CD4-positive, alpha-beta T cell (primary cell): ENCODE measurements at places on chromosomes 2 and 18.

- DNase-seq, result no peak
Observed at GRCh38 chr2:120499784-120500495, 154.0 kb downstream of the INHBB start.

DNA sequence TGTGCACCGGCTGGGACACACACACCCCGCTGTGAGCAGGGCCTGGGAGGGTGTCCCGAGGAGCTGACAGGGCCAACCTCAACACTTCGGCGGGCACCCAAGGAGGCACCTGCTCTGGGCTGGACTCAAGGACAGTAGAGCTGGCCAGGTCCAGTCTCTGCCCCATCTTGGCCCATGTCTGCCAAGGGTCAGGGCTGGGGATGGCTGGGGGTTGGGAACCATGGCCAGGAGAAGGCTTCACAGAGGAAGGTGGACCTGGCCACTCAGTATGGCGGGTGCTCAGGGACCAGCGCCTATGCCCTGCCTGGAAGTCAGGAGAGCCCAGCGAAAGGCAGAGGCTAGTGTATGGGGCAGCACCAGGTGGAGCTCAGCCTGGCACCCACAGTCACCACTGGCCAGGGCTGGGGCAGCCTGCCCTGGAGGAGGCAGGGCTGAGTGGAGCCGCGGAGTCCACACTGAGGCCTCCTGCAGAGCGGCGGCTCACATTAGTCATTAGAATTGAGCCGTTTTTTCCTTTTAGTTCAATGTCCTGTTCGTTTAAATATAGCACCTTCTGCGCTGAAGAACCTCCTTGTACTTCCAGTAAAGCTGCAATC is 4.2 kb downstream of the ERFE start:
- DNase-seq, result no peak

DNA sequence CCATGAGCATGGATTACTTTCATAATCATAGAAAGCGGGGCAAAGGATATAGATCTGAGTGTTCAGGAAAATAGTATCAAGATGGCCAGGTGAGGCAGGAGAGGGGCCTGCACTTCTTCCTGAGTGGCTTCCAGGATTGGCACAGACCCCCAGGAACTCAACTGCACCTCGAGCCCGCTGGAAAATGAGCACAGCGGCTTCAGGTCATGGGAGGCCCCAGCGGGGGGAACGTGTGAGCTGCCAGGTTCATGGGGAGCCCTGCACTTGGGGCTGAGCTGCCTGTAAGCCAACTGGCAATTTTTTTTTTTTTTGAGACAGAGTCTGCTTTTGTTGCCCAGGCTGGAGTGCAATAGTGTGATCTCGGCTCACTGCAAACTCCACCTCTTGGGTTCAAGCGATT is 81.5 kb upstream of the ODC1 start:
- no peak for DNase-seq

- no peak for DNase-seq
Observed at GRCh38 chr2:27800856-27801255, 29.3 kb downstream of the MRPL33 start.

GRCh38 chr2:127683056-127683455 is 7.7 kb upstream of the LIMS2 start:
- DNase-seq, result no peak

DNA sequence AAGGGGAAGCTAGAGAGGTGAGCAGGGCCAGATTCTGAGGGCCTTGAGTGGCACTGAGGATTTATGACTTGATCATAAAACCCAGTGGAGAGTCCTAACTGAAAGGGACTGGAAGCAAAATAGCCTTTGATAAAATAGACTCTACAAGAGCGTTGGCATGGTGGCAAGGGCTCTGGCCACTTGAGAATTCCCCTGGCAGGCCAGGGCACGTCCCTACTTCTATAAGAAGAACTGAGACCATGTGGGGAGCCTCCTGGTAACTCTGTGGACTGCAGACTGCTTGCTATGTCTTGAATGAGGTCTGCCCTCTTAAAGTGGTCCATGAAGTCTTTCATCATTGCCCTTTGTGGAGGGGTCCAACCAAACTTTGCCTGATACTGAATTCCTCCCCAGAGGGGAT is 324.8 kb downstream of the ALK start:
- DNase-seq, result no peak

GRCh38 chr2:61775956-61776570 is 77.8 kb downstream of the FAM161A start:
- DNase-seq, result no peak

DNA sequence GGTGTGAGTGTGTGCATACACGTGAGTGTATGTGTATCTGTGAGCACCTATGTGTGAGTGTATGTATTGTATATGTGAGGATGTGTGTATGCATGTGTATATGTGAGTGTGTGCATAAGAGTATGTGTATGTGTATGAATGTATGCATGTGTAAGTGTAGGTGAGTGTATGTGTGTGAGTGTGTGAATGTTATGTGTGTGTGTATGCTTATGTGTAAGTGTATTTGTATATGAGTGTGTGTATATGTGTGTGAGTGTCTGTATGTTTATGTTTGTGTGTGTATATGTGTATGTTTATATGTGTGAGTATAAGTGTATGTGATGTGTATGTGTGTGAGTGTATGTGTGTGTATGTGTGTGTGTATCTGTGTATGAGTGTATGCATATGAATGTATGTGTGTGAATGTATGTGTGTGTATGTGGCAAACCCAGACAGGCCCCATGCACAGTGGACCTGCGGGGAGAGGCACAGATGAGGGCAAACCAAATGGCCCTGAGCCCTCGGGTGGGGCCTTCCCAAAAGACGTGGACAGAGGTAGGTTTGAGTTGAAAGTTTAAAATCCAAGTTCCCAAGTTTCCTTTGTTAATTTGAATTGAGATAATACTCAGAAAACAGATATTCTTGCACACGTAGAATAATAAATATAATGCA is 51.5 kb downstream of the EDAR start:
- no peak for DNase-seq

DNA sequence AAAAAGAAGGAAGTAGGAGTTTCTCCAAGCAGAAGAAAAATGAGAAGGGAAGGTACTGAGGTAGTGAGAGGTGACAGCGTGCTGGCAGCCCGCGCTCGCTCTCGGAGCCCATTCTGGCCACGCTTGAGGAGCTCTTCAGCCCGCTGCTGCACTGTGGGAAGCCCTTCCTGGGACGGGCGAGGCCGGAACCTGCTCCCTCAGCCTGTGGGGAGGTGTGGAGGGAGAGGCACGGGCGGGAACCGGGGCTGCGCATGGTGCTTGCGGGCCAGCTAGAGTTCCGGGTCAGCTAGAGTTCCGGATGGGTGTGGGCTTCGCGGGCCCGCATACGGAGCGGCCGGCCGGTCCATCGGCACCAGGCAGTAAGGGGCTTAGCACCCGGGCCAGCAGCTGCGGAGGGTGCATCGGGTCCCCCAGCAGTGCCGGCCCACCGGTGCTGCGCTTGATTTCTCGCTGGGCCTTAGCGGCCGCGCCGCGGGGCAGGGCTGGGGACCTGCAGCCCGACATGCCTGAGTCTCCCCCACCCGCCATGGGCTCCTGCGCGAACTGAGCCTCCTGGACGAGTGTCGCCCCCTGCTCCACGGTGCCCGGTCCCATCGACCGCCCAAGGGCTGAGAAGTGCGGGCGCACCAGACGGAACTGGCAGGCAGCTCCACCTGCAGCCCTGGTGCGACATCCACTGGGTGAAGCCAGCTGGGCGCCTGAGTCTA is 11.1 kb upstream of the CYS1 start:
- DNase-seq, result peak; percentile 22

DNA sequence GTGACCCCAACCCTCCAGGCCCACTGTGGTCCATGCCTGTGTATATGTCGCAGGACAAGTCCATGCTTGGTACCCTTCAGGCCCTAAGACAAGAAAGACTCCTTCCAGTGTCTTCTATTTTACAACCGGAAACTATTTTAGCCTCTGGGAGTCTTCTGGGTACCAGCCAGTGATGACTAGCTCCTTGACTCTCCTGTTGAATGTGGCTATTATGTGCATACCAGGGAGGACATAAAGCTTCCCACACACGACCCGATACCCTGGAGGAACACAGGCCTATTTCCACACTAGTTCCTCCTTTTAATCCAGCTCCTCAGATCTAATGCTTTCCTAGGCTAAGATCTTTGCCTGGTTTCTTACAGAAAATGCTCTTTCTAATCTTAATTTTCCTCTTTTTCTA is 178.1 kb downstream of the NCKAP5 start:
- DNase-seq, result no peak

DNA sequence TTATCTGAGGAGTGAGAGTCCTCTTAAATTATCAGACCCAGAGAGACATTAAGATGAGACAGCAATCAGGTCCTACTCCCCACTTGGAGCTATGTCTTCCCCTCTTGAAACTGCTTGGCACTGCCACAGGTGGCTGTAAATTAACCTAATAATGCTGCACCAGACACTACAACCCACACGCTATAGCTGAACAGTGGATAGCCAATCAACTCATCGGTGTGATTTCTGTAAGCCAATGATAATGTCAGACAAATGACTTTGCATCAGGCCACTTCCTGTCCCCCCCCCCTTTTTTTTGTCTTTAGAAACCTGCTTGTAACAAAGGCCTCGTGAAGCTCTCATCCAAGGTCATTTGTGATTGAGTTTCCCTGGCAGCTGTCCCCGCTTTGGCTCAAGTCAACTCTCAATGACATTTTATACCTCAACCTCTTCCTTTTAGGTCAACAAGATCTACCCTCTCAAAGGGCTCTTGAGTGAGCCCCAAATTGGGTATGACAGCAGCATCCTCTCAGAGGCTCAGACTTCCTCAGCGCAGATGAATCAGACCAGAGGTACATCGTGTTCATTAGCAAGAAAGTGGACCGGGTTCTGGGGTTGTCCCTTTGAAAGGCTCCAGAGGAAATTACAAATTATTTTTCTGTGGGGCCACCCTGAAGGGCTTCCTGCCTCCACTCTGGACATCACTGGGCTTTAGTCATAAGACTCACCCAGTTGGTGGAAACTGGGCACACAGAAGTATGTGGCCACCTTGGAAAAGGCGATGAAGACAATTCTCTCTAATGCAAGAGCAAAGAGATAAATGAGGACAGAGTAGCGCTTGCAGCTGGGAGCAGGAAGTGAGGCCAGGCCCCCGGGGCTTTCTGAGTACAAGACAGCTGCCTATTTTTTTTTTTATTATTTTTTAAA is 73.6 kb downstream of the COPS8 start:
- DNase-seq, result no peak

- no peak for DNase-seq
Observed at GRCh38 chr2:201821080-201821479, 14.7 kb downstream of the CDK15 start.

DNA sequence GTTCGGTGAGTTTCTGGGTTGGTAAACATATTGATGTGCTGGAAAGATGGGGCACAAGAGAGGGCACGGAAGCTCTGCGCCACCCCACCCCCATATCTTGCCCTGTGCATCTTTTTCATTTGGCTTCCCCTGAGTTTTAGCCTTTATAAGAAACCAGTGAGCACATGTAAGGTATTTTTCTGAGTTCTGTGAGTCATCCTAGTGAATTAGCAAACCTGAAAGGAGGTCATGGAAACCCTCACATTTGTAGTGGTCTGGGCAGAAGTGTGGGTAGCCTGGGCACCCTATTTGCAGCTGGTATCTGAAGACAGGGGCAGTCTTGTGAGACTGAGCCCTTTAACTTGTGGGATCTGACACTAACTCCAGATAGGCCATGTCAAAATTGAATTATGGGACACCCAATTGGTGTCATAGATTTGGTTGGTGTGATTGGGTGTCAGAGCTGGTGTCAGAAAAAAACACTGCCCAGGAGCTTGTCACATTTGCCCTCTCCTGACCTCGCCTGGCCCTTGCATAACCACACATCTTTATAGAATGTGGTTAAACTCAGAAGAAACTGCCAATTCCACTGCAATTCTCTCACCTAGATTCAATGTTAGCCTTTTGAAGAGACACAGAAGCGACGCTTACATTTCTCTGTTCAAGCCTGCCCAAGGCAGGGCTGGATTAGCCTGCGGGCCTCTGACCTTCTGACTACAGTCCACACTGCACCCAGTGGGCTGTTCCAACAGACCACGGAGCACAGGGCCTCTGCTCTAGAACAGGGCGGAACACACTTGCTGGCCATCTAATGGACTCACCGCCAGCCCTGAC is 12.0 kb upstream of the GALM start:
- DNase-seq, result peak; percentile 35

- no peak for DNase-seq
Observed at GRCh38 chr18:59633317-59633716, 63.9 kb downstream of the CCBE1 start.

DNA sequence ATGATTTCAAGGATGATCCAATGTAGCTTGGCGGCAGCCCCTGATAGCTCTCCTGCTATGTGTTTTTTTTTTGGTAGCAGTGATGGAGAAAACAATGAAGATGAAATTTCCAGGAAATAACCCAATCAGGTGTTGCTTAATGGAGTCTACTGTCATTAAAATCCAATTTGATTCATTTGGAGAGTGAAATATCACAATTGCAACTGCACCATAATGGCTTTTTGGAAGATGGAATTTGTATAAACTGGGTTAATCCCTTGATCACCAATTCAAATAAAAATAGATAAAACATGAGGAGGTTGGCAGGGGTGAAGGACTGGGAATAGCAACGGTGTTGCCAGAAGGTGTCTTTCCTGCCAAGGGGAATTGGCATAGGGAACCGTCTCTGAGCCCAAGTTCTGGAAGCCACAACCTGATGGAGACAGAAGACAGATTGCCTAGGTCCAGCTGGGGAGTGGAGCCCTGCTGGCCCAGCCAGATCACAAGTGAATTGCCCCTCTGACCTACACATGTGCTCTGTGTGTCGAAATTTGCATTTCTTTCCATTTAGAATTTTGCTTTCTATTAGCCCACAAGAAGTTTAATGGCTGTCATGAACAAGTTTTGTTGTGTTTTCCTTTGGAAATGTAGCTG is 170.3 kb upstream of the SPRED2 start:
- DNase-seq, result no peak

GRCh38 chr18:56257205-56257604 is 381.2 kb downstream of the TXNL1 start:
- no peak for DNase-seq

- DNase-seq, result no peak
Observed at GRCh38 chr2:16707014-16707623, 41.5 kb upstream of the CYRIA start.

DNA sequence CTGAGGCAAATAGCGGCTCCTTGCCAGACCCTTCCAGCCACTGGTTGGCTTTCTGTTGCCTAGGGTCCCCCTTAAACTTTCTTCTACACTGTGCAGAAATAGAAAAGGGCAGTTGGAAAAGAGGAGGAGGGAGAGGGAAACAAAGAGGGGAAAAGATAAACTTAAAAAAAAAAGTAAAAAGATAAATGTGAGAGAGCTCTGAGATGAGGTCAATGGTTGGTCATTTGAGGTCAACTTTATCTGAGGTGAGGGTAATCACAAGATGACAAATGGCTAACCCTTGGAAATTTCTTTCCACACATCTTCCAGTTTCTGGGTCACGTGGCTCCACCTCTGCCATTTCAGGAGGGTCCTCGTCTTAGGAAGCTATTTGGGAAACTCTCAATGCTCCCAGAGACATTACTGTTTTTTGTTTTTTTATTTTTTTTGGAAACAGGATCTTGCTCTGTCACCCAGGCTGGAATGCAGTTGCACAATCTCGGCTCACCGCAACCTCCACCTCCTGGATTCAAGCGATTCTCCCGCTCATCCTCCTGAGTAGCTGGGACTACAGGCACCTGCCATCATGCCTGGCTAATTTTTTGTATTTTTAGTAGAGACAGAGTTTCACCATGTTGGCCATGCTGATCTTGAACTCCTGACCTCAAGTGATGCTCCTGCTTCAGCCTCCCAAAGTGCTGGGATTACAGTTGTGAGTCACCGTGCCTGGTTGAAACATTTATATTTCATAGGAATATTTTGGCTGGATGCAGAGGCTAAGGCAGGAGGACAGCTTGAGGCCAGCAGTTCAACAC is 199.9 kb downstream of the TGIF1 start:
- DNase-seq, result no peak
